ENCODE measurements at places on chromosomes 5 and 9. TPM values are rescaled to one million over a fixed set of nuclear protein-coding genes. Genes with fewer than 3 reads are reported as not detected.

SPDL1 gene
- 43.7 TPM for total RNA-seq

ZFP2 gene
- total RNA-seq, result 2.7 TPM

DNA sequence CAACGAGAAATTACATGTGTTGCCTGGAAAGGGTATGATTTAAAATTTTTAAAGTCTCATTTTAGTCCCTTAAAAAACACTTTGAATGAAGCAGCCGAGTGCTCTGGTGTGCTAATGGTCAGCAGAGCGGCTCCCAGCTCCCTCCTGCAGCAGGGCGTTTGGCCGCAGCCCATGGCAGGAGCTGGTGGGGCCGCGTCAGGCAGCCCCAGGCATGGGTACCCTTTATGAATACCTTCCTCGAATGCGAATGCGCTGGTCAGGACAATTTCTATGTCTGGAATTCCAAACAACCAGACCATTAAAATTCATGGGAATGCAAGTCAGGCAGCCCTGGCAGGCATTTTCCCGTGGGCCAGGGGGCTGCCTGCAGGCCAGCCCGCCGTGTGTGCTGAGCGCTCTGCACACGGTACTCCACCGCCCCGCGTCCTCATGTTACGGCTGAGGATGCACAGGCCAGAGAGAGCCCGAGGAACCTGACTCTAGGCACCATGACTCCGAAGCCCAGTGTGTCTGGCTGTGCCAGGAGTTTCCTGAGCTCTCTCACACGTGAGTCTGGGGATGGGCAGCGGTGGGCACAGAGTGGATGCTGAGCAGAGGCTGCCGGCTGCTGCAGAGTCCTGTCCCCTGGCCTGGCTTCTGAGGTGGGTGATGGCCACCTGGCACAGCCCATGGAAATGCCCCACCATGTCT lies 123.7 kb downstream of the WNK2 start:
- DNase-seq, result no peak

GMCL2 gene
- total RNA-seq, result not detected

DNA sequence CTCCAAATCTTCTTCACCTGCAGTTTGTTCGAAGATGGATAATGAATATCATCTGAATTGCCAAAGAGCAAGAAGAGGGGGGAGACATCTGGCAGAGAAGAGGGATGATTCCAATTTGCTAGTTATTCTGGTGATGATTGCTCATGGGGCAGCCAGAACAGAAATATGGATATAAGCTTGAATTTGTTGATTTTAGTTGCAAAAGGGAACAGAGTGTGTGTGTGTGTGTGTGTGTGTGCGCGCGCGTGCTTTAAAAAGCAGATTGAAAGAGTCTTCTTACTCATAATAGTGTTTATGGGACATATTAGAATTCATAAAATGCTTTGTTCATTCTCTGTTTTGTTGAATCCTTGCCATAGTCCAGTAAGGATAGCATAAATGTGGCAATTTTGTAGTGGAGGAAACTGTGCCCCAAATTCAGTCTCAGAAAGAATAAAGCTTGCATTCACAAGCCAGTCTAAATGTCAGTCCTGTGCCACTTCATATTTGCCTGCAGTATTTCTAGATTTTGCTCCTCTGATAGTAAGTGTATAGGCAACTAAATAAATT lies 436.3 kb upstream of the KLF4 start:
- no peak for DNase-seq

GRCh38 chr5:154740957-154741356 lies 14.2 kb upstream of the LARP1 start:
- peak; percentile 72 for DNase-seq
